ENCODE measurements at places on chromosomes 3 and 15.

- DNase-seq: no peak
Measured at GRCh38 chr3:21237638-21238037, 513.4 kb downstream of the ZNF385D start.

DNA sequence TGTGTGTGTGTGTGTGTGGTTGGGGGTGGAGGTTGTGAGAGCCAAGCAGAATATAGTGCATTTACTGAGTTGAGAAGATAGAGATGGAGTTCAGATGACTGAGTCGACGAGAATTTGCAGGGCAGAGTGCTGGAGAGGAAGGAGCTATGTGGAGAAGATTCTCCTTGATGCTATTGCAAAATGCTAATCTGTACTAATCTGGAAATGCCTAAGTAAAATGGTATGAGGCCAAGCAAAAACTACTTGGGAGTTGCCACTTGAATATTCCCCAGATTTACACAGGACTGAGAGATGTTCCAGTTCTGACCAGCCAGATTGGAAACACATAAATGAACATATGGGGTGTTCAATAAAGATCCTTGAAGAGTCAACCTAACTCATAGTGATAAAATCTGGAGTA is 316.4 kb downstream of the NSUN3 start:
- no peak for DNase-seq

DNA sequence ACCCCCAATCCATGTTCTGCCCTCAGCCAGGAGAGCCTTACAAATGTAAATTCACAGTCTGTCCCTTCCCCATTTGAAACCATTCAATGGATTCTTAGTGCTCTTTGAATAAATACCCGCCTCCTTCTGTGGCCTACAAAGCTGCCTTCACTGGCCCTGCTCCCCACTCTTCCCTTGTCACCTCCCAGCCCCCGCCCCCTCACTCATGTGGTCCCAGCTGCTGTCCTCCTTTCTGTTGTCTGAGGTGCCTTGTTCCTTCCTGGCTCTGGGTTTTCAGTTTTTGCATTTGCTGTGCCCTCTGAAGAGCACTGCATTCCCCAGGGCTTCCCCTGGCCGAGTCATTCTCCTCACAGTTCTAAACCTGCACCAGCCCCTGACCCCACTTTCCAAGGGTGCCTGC is 3.2 kb downstream of the EFCAB12 start:
- DNase-seq: no peak

- DNase-seq: no peak
Measured at GRCh38 chr3:160482796-160483195, 33.2 kb upstream of the TRIM59 start.

DNA sequence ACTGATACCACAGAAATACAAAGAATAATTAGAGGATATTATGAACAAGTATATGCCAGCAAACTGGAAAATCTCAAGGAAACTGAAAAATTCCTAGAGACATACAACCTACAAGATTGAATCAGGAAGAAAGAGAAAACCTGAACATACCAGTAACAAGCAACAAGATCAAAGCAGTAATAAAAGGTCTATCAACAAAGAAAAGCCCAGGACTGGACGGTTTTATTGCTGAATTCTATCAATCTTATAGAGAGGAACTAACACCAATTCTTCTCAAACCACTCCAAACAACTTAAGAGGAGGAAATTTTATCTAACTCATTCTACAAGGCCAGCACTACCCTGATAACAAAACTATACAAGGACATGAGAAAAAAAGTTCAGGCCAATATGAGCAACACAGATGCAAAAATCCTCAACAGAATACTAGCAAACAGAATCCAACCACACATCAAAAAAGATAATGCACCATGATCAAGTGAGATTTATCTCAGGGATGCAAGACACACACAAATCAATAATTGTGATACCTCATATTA is 71.1 kb upstream of the IMPG2 start:
- DNase-seq: no peak

GRCh38 chr15:44775953-44776352 is 39.6 kb downstream of the TRIM69 start:
- DNase-seq: no peak

- no peak for DNase-seq
Measured at GRCh38 chr3:120460181-120460790, 9.5 kb upstream of the FSTL1 start.

DNA sequence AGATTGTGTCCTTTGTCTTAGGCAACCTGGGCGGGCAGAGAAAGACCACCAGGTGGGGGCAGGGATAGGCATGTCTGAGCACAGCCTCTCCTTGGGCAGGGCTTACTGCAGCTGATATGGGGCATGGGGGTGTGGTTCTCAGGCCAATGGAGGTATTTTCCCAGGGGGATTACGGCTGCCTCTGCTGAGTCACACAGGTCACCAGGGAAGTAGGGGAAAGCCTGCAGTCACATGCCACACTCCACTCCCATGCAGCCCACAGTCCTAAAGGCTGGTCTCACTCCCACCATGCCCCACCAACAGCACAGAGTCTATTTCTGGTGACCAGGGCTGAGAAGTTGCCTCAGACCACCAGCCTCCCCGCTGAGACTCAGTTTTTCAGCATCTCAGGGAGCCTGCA is 466.4 kb downstream of the DIPK2A start:
- no peak for DNase-seq

- DNase-seq: no peak
Measured at GRCh38 chr3:171121801-171122200, 95.3 kb upstream of the SLC2A2 start.

- no peak for DNase-seq
Measured at GRCh38 chr3:41002104-41002503, 197.2 kb upstream of the CTNNB1 start.

DNA sequence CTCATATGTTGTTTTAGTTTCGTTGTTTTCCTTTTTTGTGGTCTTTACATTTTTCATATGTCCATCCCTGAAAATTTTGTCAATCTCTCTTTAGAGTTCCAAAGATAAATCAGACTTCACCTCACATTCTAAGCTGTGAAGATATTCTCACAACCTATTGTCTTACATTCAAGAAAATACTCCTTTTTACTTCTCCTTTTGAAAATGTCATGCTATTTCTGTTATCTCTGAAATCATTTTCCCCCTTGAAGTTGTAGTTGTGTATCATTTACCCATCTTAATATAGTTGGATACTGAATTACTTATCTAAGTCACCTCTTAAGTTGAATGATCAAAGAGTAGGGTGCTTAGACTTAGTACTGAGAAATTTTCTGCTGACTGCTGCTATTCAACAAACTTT is 74.3 kb downstream of the DCUN1D1 start:
- no peak for DNase-seq

DNA sequence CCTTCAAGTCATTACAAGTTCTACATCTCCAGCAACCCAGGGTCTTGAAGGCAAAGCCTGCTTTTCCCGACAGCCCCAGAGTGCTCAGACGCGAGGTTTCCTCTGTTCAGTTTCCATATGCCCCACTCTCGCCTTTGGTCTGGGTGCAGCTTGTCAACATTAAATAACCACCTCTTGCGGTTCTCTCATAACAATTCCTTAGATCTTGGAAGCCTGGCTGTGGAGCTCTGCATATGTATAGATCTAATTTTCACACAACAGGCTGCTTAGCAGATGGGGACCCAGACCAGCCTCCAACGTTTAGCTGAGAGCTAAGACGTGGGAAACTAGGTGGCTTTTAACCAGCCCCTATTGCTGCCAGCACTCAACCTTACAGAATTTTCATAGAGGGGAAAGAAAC is 295.5 kb downstream of the RPLP1 start:
- DNase-seq: no peak

DNA sequence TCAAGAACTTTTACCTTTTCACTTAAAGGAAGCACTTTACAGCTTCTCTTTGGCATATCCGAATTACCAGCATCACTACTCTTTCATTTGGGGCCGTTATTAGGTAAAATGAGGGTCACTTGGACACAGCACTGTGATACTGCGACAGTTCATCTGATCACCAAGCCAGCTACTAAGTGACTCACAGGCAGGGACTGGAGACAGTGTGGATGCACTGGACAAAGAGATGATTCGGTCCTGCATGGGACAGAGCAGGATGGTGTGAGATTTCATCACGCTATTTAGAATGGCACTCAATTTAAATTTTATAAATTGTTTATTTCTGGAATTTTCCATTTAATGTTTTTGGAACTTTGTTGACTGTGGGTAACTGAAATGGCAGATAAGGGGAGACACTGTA is 166.9 kb upstream of the IL12A start:
- DNase-seq: no peak

DNA sequence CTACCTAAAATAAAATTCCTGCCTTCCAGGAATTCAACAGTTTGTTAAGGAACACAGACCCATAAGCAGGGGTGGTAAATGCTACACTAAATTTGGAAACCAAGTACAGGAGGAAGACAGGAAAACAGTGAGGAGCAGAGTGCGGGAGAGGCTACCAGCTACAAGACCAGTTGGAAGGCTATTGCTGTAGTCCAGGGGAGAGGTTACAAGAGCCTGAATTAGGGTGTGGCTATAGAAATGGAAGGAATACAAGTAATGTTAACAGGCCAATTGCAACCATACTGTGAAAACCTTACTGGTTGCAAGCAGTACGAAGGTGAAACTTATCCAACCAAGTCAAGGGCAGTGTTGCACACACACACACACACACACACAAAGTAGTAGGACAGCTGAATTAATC is 880 bp upstream of the ARMC8 start:
- DNase-seq: no peak

Measured in CD4-positive, alpha-beta T cell treated with Interleukin-6 at 100 ng/mL for 8 hours (primary cell).